ENCODE measurements at places on chromosomes 3 and 15. TPM values are rescaled to one million over a fixed set of nuclear protein-coding genes. Genes with fewer than 3 reads are reported as not detected.

DNA sequence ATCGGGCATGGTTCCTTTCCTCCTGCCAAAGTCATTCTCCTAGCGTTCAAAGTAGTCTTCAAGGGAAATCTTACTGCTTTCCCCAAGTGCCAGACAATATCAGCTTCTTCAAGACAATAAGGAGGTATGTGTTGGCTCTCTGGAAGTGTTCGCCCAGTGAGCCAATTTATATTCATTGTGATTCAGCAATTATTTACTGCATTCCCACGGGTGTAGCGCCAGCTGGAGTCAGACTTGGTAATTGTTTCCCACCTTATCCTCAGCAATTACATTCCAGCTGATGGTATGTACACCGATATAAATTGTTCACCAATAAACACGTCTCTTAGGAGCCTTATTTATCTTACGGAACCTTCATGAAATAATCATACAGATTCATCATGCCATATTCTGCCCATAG, 103.6 kb upstream of the CTNNB1 start:
- no peak for DNase-seq

- DNase-seq: no peak
Measured at GRCh38 chr15:61327019-61327631, 98.0 kb upstream of the RORA start.

- no peak for DNase-seq
Measured at GRCh38 chr3:175585898-175586297, 726.8 kb downstream of the NAALADL2 start.

Gene PARP15
- 0.91 TPM for polyA plus RNA-seq

Gene CHAC1
- polyA plus RNA-seq: 1.1 TPM
